ENCODE measurements at places on chromosomes 2 and 18.

DNA sequence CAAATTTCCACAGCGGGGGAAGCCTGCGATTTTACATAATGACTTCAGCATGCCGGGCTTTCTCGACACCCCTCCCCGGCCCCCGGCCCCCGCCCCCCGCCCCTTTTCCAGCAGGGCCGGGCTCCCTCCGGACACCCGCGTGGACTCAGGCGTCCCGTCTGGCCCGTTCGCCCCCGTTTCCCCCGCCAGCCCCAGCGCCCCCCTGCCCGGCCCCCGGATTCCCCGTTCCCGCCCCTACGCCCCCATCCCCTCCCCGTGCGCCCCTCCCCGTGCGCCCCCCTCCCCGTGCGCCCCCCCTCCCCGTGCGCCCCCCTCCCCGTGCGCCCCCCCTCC lies 456 bp upstream of the NFATC1 start:
- H3K27me3 ChIP-seq: no peaks in the 10 kb centered on the region
- H3K4me1 ChIP-seq: peaks cover 16% of the 10 kb centered on the region
- no peak overlapping the region for H3K27ac ChIP-seq
- DNase-seq: no peak
- H3K36me3 ChIP-seq: no peaks in the 10 kb centered on the region
- H3K4me3 ChIP-seq: peak overlapping the region; percentile 53

DNA sequence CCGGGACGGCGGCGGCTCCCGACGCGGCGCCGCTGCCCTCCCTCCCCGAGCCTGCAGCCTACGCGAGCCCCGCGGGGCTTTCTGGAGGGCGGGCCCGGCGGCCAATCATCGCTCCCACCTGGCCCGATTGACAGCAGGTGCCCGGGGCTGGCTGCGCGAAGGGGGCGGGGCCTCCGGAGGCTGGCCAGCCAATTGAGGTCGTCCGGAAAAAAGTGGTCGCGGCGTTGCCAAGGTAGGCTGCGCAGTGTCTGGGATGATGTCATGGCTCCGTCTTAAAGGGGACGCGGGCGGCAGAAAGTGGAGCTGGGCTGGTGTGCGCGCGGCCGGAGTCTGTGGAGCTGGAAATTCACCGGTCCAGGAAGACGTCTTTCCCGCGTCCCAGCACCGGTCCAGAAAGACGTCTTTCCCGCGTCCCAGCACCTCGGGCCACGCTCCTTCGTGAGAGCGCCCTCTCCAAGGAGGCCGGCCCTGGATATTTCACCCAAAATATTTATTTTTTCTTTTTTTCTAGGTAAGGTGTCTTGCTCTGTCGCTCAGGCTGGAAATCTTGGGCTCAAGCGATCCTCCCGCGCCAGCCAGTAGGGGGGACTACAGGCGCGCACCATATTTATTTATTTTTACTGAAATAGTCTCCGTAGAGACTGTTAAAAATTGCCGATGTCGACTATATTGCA lies at the start of gene ACTR1B:
Gene ACTR1B, minus strand, starts transcription at position 83 of the 674 bp plus-strand sequence. CDS start 154 bp downstream, outside the sequence.
- peak within 1 kb of the TSS; percentile 85 for H3K27ac ChIP-seq
- peaks cover 10% of the 10 kb centered on the region for H3K4me1 ChIP-seq
- DNase-seq: peak; percentile 99
- H3K4me3 ChIP-seq: peak within 1 kb of the TSS; percentile 78
- H3K27me3 ChIP-seq: no peaks in the 10 kb centered on the region
- H3K36me3 ChIP-seq: no peaks in the 10 kb centered on the region

- DNase-seq: no peak
- H3K27me3 ChIP-seq: no peaks in the 10 kb centered on the region
- H3K36me3 ChIP-seq: no peaks in the 10 kb centered on the region
- H3K4me1 ChIP-seq: peaks cover 34% of the 10 kb centered on the region
- H3K4me3 ChIP-seq: no peak overlapping the region
- no peak overlapping the region for H3K27ac ChIP-seq
Measured at GRCh38 chr2:64115808-64116598, 28.2 kb downstream of the PELI1 start.

DNA sequence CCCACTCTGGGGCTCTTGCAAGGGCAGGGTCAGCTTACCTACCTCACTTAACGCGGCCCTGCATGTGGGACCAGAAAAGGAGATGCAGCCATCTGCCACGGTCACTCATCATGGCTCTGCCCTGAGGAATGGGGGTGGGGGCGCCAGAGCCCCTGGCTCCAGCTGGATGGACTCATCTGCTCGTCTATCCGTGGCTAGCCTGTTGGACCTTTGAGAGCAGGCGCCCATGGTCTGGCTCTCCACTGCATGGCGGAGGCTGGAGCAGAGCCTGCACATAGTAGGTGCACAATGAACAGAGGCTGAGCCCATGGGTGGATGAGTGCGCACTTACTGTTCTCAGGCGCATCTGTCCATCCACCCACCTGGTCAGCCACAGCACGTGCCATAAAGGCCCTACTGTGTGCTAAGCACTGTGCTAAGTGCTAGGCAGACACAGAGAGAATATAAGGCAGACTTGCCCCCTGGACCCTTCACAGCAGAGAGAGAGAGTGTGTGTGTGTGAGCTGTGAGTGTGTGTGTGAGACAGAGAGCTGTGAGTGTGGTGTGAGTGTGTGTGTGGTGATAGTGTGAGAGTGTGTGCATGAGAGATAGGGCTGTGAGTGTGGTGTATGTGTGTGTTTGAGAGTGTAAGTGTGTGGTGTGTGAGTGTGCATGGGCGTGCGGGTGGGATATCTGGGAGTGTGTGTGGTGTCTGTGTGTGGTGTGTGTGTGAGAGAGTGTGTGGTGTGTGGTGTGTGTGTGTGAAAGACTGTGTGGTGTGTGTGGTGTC lies 151.3 kb downstream of the TFCP2L1 start:
- H3K4me3 ChIP-seq: no peak overlapping the region
- no peaks in the 10 kb centered on the region for H3K36me3 ChIP-seq
- DNase-seq: no peak

DNA sequence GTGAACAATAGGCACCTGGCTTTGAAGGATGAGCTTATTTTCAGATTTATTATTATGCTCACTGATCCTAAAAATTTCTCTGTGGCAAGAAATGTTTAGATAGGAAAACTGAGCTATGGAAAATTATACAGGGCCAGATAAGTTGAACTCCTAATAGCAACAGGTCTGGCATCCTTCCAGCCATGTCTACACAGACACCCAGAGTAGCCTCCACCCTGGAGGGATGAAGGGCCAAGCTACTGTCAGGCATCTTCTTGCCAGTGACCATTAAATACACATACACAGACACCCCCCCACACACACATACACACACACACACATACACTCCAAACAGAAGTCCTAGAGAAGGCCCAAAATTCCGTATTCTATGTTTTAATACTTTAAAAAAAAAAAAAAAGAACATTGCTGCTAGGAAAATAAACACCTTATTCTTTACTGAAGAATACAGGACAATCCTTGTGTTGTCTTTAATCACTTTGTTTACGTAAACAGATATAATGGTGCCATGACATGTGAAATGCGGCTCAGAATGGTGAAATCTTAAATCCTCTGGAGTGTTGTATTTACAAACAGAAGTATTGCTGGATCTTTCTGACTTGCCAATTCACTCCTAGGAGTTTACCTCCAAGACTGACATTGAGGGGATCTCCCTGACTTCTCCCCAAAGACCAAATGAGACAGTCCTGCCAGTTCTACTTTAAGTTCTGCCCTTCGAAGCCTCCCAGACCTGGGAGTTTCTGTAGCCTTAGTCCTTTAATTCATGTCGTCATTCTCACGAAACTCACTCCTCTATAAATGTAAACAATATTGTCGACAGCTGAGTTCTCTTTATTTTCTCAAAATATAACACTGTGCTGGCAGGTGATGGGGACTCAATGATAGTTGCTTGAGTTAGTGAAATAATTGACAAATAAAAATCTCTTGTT lies 163.1 kb downstream of the ANTXR1 start:
- H3K27me3 ChIP-seq: no peaks in the 10 kb centered on the region
- H3K36me3 ChIP-seq: peaks cover 8% of the 10 kb centered on the region
- no peak overlapping the region for H3K27ac ChIP-seq
- no peak overlapping the region for H3K4me3 ChIP-seq
- no peak for DNase-seq

- H3K4me1 ChIP-seq: no peaks in the 10 kb centered on the region
- no peak overlapping the region for H3K27ac ChIP-seq
- no peak for DNase-seq
- no peaks in the 10 kb centered on the region for H3K36me3 ChIP-seq
Measured at GRCh38 chr2:102172745-102173144, 14.1 kb upstream of the IL1RL2 start.

DNA sequence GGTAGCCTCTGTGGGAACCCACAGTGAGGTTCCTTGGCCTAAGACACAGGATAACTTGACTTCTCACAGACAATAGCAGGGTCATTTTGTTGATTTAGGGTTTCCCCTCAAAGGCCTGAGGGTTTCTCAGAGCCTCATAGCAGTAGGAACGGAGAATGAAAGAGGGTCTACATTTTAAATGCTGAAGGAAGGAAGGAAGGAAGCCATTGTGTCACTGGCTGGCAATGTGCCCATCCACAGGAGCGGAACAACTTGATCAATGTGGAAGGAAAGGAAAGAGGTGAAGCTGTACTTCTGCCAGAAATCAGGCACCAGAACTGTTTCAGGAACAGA lies 5.1 kb downstream of the IL1B start:
- DNase-seq: peak; percentile 56
- H3K36me3 ChIP-seq: no peaks in the 10 kb centered on the region
- no peaks in the 10 kb centered on the region for H3K27me3 ChIP-seq
- H3K4me1 ChIP-seq: peaks cover 26% of the 10 kb centered on the region

DNA sequence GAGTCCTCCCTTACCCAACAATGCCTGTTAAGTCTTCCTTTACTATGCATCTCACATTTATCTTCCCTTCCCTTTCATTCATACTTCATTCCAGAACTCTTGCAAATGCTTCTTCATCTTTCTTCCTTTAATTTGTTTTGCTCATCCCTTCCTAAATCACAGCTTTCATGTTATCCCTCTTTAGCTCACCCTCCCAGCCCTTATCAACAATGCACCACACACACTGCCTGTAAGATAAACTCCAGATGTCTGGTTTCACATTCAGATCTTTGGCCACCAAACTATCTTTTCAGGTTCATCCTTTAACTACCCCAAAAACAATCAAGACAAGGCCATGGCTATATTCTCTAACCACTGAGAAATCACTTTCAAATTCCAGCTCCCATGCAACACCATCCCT lies 3.4 kb downstream of the CCDC93 start:
- peaks cover 18% of the 10 kb centered on the region for H3K36me3 ChIP-seq
- no peaks in the 10 kb centered on the region for H3K27me3 ChIP-seq
- H3K4me1 ChIP-seq: peaks cover 8% of the 10 kb centered on the region
- DNase-seq: no peak
- H3K27ac ChIP-seq: no peak overlapping the region

- peaks cover 20% of the 10 kb centered on the region for H3K4me1 ChIP-seq
- H3K36me3 ChIP-seq: no peaks in the 10 kb centered on the region
- no peak overlapping the region for H3K4me3 ChIP-seq
- DNase-seq: no peak
Measured at GRCh38 chr2:9303528-9304225, 97.1 kb downstream of the ASAP2 start.

- no peaks in the 10 kb centered on the region for H3K36me3 ChIP-seq
- no peak overlapping the region for H3K27ac ChIP-seq
- DNase-seq: no peak
- no peak overlapping the region for H3K4me3 ChIP-seq
- H3K4me1 ChIP-seq: no peaks in the 10 kb centered on the region
Measured at GRCh38 chr18:66895631-66896030, 291.7 kb upstream of the CDH19 start.

- H3K27me3 ChIP-seq: no peaks in the 10 kb centered on the region
- H3K4me3 ChIP-seq: no peak overlapping the region
- DNase-seq: no peak
- H3K36me3 ChIP-seq: no peaks in the 10 kb centered on the region
- no peak overlapping the region for H3K27ac ChIP-seq
- H3K4me1 ChIP-seq: no peaks in the 10 kb centered on the region
Measured at GRCh38 chr18:32831781-32832180, 59.0 kb upstream of the KLHL14 start.

DNA sequence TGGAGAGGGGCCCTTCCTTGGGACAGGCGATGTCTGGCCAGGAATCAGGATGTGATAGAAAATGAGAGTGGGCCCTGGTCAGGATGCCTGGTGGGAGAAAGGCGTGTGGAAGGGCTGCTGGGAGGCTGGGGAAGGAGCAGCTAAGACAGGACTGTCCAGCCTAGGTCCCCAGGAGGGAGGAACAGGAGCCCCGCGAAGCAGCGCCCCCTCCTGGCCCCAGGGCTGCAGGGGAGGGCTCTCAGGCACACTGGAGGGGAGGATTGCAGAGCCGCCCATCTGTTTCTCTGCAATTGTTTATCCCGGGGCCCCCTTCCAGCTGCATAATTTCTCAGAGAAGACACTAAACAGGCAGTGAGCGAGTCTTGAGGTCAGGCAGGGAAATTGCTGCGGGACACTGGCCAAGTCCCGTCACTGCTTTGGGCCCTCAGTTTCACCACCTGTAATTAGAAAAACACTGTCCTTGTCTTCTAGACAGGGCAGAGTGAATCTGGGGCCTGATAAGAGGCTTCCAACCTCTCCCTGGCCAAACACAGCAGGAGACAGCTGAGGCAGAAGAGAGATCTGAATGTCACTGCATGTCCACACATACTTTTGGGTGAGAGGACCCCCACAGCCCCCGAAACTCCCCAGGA lies 3.9 kb upstream of the NPPC start:
- H3K36me3 ChIP-seq: no peaks in the 10 kb centered on the region
- H3K4me3 ChIP-seq: no peak overlapping the region
- H3K27me3 ChIP-seq: peaks cover 23% of the 10 kb centered on the region
- peak; percentile 48 for DNase-seq
- no peak overlapping the region for H3K27ac ChIP-seq

DNA sequence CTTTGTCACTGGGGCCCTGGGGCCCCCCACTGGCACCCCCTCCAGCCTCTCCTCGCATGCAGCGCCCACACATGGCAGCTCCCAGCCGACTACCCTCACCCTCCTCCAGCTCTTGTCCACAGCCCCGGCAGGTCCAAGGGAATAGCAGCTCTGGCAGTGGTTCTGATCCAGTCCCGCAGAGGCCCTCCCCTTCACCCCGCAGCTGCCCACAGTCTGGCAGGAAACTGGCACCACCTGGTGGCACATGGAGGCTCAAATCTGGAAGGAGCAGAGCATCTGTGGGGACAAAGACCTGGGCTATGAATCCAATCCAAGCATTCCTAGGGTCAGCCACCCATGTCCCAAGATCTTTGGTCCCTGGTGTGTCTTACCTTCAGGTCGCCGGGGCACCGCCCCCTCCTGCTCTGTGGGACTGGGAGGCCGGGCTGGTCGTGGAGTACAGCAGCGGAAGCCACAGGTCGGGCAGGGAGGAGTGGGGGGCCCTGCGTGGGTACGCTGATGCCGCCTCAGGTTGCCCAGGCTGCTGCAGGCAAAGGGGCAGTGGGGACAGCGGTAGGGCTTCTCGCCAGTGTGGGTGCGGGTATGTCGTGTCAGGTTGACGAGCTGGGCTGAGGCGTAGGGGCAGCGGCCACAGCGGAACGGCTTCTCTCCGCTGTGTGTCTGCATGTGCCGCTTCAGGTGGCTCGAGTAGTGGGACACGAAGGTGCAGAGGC lies 2.3 kb downstream of the ZNF513 start:
- H3K36me3 ChIP-seq: peaks cover 75% of the 10 kb centered on the region
- H3K27me3 ChIP-seq: no peaks in the 10 kb centered on the region
- DNase-seq: peak; percentile 33
- H3K4me1 ChIP-seq: peaks cover 15% of the 10 kb centered on the region
